ENCODE measurements at places on chromosomes 16 and 17.
A peak's percentile ranks its signal among the peaks of the same experiment; 100 is the strongest.

- DNase-seq: no peak
Observed at GRCh38 chr17:46879101-46879500, 27.7 kb downstream of the WNT9B start.

DNA sequence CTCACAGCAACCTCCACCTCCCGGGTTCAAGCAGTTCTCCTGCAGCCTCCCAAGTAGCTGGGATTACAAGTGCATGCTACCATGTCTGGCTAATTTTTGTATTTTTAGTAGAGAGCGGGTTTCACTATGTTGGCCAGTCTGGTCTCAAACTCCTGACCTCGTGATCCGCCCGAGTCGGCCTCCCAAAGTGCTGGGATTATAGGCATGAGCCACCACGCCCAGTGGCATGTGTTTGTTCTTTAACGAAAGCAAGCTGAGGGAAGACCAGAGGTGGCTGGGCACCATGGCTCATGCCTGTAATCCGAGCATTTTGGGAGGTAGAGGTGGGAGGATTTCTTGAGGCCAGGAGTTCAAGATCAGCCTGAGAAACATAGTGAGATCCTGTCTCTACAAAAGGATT, 18.1 kb downstream of the TNFRSF13B start:
- no peak for DNase-seq

DNA sequence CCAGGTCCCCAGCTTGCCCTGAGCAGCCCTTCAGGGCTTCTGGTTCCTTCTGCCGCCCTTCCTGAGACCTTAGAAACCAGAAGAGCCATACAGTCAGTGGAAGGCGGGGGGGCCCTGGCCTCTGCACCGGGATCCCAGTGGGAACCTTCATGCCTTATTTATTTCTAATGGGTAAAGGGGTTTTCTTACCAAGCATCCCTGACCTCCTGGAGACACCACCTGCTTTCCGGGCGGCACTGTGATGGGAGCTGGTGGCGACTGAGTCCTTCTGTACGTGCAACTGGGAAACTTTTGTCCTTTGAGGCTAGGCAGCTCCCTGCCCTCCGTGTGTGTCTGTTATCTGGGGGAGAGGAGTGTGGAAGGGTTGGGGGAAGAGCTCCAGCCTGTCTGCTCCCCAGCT, 7.2 kb upstream of the MRPL58 start:
- DNase-seq: no peak

DNA sequence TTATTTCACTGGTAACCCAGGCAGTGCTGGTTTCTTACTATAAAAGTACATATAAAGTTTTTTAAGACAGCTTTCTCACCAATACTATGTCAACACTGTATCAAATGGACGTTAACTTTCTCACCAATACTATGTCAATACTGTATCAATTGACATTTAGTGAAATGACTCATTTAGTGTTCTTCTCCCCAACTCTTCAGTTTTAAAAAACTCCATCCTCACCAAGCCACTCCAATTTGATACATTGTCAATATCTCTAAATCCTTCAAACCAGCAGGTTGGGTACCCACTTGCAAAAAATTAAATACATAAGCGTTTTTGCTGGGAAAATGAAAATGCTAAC, 4.8 kb downstream of the TOB1 start:
- no peak for DNase-seq

DNA sequence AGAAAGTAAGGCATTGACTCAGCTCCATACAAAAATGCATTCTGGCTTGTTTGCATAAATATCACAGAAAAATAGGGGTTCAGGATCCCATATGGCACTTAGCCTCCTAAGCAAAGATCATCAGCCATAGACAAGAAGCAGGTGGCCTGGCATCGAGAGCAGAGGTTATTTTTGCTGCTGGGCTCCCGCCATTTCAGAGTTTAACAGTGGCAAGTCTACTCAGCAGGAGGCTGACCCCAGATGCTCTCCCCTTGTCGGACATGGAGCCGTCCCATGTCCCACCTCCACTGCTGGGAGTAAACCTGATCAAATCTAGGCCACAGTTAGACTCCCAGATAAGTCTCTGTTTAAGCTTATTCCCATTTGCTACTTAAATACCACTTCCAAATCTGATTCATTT, 269.1 kb downstream of the FTO start:
- DNase-seq: no peak

GRCh38 chr17:41738077-41738800, 3.8 kb upstream of the HAP1 start:
- DNase-seq: peak; percentile 84

DNA sequence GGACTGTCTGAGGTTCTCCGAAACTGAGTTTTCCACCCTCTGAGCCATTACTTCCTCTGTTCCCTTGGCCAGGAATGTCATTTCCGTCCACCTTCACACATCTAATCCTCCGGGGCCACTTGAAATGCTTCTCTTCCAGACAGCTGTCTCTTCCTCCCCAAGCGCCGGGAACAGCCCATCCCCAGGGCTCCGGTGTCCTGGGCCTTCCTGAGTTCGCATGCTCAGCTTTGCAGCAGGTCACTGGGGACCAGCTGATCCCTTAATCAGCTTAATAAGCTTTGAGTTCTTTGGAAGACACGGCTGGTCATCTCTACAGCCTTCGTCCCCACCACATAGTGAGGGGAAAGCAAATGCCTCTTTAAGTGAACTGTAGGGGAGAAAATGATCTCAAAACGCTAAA, 123.4 kb downstream of the DYNLRB2 start:
- no peak for DNase-seq

GRCh38 chr17:49875685-49876084, 27.8 kb upstream of the TAC4 start:
- DNase-seq: no peak

DNA sequence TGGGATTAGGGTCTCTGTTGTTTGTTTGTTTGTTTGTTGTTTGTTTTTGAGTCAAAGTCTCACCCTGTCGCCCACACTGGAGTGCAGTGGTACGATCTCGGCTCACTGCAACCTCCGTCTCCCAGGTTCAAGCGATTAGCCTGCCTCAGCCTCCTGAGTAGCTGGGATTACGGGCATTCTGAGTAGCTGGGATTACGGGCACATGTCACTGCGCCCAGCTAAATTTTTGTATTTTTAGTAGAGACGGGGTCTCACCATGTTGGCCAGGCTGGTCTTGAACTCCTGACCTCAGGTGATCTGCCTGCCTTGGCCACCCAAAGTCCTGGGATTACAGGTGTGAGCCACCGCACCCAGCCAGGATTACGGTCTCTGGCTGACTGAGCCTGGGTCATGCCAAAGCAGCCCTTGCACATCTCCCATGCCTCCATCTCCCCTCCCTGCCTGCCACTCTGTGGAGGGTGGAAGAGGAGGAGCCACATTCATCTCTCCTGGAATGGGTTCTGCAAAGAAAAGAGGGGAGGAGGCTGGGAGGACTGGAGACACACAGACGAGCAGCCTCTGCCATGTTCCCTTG, 59.2 kb downstream of the BEAN1 start:
- DNase-seq: no peak

GRCh38 chr16:79437764-79438751, 162.5 kb downstream of the MAF start:
- no peak for DNase-seq
